ENCODE measurements at places on chromosomes 3 and 15.

DNA sequence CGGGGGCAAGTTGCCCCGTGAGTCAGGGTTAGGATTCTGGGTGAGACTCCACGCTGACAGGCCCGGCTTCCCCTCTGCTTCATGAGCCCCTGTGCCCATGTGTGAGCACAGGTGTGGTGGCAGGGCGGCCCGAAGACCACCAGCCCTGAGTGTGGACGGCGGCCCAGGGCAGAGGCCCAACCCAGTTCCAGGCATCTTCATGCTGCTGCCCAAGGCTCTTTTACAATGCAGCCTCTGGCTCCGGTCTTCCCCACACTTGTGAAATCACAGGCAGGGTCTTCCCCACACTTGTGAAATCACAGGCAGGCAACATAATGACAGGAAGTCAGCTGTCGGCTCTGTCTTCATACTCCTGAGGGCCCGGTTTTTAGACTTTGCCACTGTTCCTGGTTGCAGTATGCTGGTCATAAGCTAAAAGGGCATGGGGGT lies 78.8 kb downstream of the AAGAB start:
- DNase-seq = no peak

GRCh38 chr3:142888481-142889211 lies at the start of gene PCOLCE2:
Gene PCOLCE2, minus strand, starts transcription at chr3:142889083. Its CDS starts 187 bp downstream, at chr3:142888896.
- no peak for DNase-seq

- no peak for DNase-seq
These were observed 7.5 kb upstream of the ALCAM start for GRCh38 chr3:105359098-105359762.

DNA sequence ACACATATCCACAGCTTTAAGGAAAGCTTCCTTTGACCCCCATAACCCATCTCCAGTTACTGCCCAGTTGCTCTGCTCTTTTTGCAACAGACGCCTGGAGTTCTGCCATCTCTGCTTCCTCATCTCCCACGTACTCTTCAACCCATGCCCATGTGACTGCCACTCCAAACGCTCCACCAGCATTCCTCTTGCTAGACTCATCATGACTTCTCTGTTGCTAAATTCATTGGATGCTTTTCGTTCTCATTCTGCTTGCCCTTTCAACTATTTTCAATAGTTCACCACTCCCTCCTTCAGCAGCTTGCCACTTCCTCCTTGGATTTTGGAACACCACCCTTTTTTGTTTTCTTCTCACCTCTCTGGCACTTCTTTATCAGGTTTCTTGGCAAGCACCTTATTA lies 2.7 kb upstream of the KNSTRN start:
- no peak for DNase-seq

DNA sequence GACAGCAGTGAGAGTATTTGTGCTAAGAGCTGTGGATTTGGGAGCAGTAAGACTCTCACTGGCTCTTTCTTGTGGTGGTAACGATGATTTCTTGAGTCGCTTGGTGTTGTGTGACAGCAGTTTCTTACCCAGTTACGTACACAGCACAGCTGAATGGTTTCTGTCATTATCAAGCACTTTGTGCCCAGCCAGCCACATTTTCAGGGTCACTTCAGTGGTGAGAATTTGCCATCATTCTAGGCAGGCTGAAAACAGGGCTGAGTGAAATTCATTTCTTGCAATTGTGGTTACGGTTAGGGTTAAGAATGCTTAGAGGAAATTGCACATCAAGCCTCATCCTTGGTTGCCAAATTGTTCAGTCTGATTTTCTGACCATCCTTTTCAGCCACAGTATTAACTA lies 130.1 kb downstream of the RYR3 start:
- DNase-seq = no peak

Measured in CD8-positive, alpha-beta memory T cell (primary cell).